ENCODE measurements at places on chromosomes 12 and 14.

GRCh38 chr12:105822131-105823105 is 316.3 kb downstream of the NUAK1 start:
- no peak for DNase-seq

DNA sequence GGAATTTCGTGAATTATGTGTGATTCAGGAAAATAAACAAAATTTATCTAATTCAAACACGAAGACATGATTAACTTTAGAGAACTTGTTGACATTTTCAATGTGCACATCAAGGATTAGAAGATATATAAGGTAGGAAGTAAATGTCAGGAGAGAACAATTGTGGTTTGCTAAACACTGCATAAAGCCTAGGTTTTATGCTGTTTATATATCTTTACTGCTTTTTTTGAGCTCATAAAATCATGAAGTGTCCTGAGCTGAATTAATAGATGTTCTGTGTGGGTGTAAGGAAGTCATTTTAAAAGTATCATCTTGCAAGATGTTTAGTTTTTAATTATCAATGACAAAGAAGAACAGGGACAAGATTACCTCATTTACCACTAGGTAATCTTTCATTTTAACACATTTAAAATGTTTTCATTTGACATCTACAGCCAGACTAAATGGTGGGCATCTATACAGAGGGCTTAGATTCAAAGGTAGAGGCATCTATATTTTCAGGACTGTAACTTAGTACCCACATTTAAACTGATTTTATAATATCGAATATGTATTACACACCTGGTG is 382.8 kb downstream of the ADAMTS20 start:
- DNase-seq: no peak

DNA sequence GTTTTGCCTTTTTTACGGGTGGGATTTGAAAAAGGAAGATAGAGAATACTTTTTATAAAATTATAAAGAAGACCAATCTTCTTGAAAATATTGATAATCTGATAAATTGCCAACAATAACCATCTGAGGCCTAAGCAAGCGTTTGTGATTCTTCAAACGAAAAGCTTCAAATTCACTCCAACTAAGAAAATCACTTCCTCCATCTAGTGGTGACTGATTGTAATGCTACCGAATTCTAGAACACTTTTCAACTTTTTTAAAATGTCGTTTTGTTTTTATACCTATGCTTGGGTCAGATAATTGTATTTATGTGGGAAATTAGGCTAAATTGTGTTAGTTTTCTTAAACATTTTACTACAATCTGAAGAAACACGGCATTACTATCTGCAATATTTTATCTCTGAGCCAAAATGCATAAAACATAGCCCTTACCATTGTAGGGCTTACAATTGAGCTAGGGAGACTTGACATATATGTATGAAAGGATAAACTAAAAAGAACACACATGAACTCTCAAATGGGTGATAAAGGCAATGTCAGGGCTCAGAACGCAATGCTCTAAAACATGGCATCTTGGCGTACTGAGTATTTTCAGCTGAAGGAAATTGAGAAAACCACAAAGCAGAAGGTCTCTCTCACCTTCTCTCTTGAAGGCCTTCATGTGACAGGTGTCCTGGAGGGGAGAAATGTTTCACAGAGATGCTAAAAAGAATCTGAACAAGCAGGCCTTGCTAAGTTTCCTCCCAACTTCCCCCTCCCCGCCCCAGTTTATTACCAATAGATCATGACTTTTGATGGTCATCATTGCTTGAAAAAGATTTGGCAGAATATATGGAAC is 36.8 kb upstream of the G2E3 start:
- peak; percentile 49 for DNase-seq

DNA sequence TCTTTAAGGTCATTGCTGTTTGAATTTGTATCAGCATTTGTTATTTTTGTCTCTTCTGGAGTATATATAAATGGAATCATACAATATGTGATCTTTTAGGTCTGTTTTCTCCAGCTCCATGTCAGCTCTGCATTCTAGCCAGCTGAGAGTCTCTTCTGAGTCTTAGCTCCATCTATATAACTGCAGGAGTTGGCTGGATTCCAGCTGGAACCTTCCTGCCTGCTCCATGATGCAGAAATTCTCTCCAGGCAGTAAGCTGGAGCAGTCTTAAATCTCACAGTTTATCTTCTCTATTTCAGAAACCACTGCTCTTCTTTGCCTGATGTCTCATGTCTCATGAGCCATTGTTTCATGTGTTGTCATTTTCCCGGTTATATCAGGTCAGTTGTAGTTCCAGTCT is 827.6 kb downstream of the NRXN3 start:
- peak; percentile 34 for DNase-seq

DNA sequence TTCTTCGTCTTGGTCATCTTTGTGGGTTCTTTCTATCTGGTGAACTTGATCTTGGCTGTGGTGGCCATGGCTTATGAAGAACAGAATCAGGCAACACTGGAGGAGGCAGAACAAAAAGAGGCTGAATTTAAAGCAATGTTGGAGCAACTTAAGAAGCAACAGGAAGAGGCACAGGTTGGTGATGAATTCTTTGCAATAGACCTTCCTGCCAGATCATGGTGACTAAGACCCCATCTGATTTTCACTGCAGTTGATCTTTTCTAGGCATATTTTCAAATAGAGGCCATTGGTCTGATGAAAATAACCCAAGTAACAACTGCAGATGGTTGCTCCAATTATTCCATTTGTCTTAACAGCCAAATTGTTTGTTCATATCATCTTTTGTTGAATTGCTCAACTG is 114.4 kb downstream of the SCN8A start:
- no peak for DNase-seq

All from kidney tubule cell (primary cell).